ENCODE measurements at places on chromosomes 3 and 15.

- no peak for DNase-seq
These were observed 183.2 kb downstream of the MAGI1 start for GRCh38 chr3:65855370-65856100.

- DNase-seq, result no peak
These were observed 41.3 kb downstream of the SSR3 start for GRCh38 chr3:156513619-156514018.

- DNase-seq, result no peak
These were observed 3.8 kb downstream of the MKRN2 start for GRCh38 chr3:12560505-12561190.

DNA sequence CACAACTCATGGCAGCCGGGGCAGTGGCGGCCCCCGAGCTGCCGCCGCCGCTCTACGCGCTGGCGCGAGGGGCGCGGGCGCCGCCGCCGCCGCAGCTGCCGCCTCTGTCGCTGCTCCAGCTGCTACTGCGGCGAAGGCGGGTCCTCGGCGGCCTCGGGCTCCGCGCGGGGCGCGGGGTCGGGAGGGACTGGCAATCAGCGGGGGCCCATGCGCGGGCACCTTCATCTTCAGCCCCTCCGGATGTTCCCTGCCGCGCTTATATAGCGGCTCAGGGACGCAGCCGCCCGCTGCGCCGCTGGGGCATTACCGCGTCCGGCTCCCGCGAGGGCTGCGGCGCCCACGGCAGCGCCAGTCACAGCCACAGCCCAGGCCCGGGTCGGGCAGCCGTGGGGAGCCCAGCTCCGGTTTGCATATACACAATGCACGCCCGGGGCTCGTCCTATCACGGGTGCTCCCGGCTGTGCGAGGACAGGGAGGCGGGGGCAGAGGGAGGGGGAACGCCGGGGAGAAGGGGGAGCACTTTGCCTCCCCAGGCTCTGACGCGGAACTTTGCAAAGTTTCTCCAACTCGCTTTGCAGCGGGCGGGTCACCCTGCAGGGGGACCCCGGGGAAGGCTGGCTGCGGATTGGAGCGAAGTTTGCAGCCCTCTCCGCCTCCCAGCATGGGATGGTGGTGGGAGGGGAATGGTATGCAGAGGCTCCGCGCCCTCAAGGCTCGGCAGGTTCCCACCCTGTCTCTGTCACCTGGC is at the start of gene VGLL3:
VGLL3 (minus strand) TSS at position 416 of the 748 bp plus-strand sequence; CDS start at position 10, 406 bp downstream.
- peak; percentile 64 for DNase-seq

- no peak for DNase-seq
These were observed 588.0 kb upstream of the CCDC54 start for GRCh38 chr3:106789276-106789675.

GRCh38 chr15:48366584-48367312 is 35.5 kb downstream of the DUT start:
- no peak for DNase-seq

GRCh38 chr3:171281256-171281992 is 178.8 kb downstream of the TNIK start:
- DNase-seq, result no peak

All from AG04450 (cell line).